ENCODE measurements at places on chromosomes 3 and 15.

GRCh38 chr3:173371848-173372487 lies 25.6 kb upstream of the NLGN1 start:
- DNase-seq, result peak; percentile 11

DNA sequence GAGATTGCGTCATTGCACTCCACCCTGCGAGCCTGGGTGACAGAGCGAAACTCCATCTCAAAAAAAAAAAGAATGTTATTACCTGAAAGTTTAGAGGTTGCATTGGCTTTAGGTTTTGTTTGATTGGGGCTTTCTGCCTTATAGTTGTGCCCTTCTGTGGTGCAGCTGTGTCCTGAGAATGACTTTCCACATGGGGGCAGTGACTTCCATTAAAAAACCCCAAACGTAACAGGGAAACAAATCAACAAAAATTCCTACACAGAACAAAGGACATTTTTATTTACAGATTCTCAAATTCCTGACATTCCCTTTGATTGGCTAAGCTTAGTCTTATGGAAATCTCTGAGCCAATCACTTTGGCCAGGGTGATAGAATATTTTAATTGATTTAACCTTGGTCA lies 154.1 kb upstream of the GPR149 start:
- DNase-seq, result no peak

DNA sequence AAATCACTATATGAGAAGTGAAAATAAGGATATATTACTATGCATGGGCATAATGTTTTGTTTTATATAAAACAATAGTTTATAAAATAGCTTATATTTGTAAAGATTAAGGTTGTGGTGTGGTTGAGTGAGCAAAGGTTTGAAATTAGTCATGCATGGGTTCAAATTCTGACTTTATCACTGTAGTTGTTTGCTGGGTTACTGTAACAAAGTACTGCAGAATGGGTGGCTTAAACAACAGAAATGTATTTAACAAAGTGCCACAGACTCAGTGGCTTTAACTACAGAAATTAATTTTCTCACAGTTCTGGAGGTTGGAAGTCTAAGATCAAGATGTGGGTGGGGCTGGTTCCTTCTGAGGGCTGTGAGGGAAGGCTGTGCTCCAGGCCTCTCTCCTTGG lies 184.8 kb upstream of the THRB start:
- no peak for DNase-seq

DNA sequence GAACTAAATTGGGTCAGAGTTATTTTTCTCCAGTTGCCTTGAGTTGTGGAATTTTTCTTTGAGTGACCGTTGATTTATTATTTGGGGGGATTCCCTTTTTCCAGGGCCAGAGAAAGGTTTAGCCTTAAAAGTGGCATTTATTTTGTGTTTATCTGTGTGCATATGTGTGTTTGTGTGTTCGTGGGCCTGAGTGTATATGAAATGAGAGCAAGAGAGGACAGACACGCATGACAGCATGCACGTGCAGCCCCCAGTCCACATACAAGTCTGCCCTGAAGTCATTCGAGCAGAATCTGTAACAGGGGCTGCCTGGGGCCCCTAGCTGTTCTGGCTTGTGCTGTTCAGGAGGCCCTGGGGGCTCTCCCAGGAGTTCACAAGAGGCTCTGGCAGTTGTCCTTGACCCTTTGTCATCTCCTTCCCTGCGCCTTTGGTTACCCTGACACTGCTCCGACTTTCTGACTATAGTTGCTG lies 18.3 kb upstream of the TRAK1 start:
- no peak for DNase-seq

- DNase-seq, result no peak
Observed at GRCh38 chr3:56880720-56881575, 79.2 kb upstream of the ARHGEF3 start.

DNA sequence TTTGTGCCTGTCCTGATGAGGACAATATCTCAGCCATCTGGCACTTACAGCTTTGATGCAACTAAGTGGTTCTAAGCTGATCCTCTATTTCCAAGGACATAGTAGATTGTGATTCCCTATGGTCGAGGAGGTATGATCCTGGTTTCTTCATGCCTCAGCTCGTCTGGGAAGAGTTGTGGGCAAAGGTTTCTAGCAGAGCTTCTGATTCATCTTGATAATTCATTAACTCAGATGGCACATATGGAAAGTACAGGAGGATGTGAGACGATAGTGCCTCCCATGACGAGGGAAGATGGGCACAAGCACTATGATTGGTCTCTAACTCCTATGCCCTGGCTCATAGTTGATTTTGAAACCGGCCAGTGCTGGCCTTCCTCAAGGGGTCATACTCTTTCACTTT lies 334.2 kb upstream of the SEMA6D start:
- DNase-seq, result no peak

- DNase-seq, result no peak
Observed at GRCh38 chr3:52763466-52763865, 7.3 kb downstream of the NEK4 start.

DNA sequence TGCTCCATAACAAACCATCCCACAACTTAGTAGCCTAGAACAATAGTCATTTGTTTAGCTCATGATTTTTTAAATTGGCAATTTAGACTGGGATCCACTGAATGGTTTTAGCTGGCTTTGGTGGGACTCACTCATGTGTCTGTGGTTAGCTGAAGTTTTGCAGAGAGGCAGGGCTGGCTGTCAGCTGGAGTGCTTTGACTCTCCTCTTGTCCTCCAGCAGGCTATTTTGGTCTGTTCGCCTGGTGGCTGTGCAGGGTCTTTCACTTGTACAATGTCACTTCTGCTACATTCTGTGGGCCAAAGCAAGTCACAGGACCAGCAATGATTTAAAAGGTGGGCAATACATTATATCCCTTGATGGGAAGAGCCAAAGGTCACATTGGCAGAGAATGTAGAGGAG lies 1146.5 kb downstream of the ROBO2 start:
- DNase-seq, result no peak

DNA sequence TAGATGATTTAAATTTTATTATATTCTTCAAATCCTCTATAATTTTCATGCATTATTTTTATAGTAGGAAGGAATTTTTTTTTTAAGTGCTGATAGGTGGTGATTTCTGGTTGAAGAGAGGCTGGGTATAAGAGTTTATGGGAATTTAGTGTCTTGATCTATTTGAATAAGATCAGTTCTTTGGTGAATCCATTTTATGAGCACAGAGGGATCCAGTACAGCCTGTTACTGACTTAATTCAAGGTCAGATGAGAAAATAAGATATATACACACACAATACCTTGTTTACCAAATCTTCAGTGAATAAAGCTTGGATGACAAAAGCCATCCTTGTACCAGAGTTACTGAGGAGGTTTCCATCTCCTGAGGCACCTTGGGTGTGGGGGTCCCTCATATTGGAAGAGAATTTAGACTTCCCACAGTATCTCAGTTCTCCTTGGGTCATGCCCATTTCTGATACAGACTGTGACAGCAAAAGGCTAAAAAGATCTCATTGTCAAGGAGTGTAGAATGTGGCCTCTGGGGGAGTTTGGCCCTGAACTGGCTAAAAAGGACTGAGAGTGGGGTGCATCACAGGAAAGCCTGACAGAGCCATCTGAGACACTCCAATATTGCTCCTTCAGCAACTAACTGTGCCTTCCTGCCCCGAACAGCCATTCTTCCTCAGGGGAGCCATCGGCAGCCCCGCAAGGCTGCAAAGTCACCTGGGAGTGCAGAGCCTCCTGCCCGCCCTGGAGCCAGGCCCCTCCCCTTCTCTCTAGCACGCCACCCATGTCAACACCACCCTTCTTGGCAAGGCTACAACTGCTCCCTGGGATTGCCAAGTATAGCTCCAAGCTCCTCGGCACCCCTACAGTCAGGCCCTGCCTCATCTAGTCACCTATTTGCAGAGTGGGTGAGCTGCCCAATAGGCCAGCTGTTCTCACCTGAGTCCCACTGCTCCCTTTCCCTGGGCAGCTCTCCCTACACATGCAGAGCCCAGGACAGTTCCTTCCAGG lies 43.1 kb upstream of the HACD2 start:
- DNase-seq, result no peak

DNA sequence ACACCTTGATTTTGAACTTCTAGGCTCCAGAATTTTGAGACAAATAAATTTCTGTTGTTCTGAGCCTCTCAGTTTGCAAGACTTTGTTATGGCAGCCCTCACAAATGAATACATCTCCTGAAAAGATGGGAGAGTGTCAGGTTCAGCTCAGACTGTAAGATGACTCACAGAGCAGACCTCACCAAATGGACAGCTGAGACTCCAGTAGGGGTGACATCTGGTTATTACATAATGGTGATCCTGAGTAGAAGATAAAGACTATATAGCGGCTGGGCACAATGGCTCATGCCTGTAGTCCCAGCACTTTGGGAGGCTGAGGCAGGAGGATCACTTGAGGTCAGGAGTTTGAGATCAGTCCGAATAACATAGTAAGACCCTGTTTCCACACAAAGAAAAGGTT lies 26.2 kb upstream of the MTMR14 start:
- DNase-seq, result no peak

- no peak for DNase-seq
Observed at GRCh38 chr15:87816811-87817210, 439.7 kb downstream of the NTRK3 start.

Measured in activated CD4-positive, alpha-beta T cell treated with anti-CD3 and anti-CD28 coated beads for 36 hours (primary cell).